PC-9 (cell line): ENCODE measurements at places on chromosomes 16 and 17.
A peak's percentile ranks its signal among the peaks of the same experiment; 100 is the strongest.

GRCh38 chr17:18141210-18141803, 32.8 kb downstream of the MYO15A start:
- no peak overlapping the region for H3K4me3 ChIP-seq
- H3K36me3 ChIP-seq: no peaks in the 10 kb centered on the region
- no peaks in the 10 kb centered on the region for H3K27me3 ChIP-seq
- H3K27ac ChIP-seq: no peak overlapping the region
- peaks cover 5% of the 10 kb centered on the region; the same call in 1 of the 2 replicates for H3K4me1 ChIP-seq

DNA sequence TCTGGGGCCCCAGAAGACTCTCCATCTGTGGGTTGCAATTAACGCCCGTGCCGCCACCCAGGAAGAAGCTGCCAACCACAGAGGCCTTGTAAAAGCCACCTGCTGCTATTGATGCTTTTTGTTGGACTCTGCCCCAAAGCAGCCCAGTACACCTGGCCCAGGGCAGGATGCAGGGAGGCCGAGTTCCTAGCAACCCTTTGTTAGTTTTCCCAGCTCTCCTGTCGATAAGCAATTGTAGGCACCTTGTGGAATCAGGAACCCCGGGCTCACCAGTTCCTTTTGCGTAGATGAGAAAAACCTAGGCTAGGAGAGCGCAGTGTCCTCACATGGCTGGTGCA, 103.3 kb downstream of the ABCC6 start:
- H3K36me3 ChIP-seq: peaks cover 35% of the 10 kb centered on the region
- H3K27me3 ChIP-seq: no peaks in the 10 kb centered on the region
- no peak for DNase-seq

DNA sequence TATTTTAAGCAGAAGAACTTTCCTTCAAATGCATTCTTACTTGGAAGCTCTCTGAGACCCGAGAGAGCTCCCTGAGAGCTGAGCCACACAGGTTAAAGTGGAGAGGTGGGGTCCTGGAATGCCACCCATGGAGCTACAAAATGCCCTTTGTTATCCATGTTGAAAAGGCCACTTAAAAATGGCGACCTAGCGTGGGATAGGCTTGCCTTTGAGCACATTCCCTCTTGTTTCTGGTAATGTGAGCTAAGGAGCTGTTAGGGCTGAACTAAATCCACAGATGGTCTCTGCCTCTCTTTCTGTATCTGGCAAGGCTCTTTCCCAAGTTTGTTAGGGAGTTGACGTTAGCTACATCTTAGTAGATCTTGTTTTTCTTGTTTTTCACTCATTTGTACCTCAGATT, 171.6 kb downstream of the SNX29 start:
- H3K27ac ChIP-seq: no peak overlapping the region
- no peaks in the 10 kb centered on the region for H3K36me3 ChIP-seq
- H3K27me3 ChIP-seq: no peaks in the 10 kb centered on the region
- H3K4me3 ChIP-seq: no peak overlapping the region

DNA sequence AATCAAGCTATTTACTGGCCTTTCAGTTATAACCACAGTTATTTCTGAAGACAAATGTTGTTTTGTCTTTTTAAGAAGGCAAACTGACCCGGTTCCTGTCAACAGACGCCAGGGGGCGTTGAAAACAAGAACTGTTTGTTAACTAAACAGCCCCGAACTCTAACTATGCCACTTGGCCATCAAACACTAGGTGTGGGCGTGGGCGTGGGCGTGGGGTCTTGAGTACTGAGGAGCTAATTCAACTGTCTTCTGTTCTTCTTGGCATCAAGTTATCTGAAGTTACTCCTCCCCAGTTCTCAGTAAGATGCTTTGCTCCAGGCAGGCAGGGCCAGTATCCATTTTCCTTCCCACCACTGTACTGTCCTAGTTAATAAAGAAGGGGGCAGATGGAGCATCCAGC, 63.3 kb upstream of the MTMR4 start:
- no peaks in the 10 kb centered on the region for H3K27me3 ChIP-seq
- no peak overlapping the region for H3K27ac ChIP-seq
- peaks cover 15% of the 10 kb centered on the region for H3K4me1 ChIP-seq

GRCh38 chr16:46897471-46897870, 13.3 kb downstream of the GPT2 start:
- H3K36me3 ChIP-seq: peaks cover 13% of the 10 kb centered on the region; the same call in 1 of the 2 replicates
- no peak overlapping the region for H3K4me3 ChIP-seq
- no peaks in the 10 kb centered on the region for H3K27me3 ChIP-seq
- DNase-seq: no peak
- H3K4me1 ChIP-seq: peaks cover 9% of the 10 kb centered on the region

GRCh38 chr16:84913315-84913714, 93.5 kb downstream of the CRISPLD2 start:
- H3K4me3 ChIP-seq: no peak overlapping the region
- no peak for DNase-seq
- no peaks in the 10 kb centered on the region for H3K36me3 ChIP-seq

DNA sequence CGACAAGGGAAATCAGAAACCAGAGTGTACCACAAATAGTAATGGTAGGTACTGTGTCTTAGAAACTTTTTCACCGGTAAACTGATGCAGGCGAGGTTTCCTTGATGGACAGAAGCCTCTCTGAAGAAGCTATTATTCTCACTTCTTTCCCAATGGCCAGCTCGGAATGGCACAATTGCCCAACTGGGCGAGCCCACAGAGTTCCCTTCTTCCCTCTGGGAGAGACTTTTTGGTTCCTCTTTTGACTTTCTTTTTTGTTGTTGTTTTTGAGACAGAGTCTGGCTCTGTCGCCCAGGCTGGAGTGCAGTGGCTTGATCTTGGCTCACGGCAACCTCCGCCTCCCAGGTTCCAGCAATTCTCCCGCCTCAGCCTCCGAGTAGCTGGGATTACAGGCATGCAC, 16.9 kb downstream of the SLC43A2 start:
- H3K27ac ChIP-seq: no peak overlapping the region
- H3K4me3 ChIP-seq: no peak overlapping the region
- H3K4me1 ChIP-seq: no peaks in the 10 kb centered on the region
- H3K27me3 ChIP-seq: no peaks in the 10 kb centered on the region
- H3K36me3 ChIP-seq: no peaks in the 10 kb centered on the region
- DNase-seq: no peak

DNA sequence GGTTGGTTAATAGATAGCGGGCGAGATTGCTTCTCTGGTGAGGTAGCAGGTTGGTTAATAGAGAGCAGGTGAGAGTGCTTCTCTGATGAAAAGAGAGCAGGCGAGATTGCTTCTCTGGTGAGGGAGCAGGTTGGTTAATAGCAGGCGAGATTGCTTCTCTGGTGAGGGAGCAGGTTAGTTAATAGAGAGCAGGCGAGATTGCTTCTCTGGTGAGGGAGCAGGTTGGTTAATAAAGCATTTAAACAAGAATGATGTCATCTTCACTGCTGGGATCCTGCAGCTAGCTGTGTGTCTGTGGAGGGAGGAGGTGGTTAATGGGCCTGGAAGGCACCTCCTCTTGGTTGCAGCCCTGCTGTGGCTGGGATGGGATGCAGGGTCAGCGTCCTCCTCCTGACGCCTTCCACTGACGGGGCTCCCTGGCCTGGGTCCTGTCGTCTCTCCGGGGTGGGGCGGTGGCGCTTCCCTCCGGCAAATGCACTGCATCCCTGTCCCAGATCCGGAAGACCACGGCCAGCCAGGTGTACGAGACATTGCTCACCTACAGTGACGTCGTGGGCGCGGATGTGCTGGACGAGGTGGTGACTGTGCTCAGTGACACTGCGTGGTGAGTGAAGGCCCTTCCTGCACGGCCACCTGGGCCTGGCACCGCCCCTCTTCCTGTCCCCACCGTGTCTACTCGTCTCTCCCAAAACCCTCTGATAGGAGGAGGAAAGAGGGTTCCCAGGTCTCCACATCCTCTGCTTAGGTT, 99.2 kb upstream of the ZNF750 start:
- no peak overlapping the region for H3K27ac ChIP-seq

- no peaks in the 10 kb centered on the region for H3K27me3 ChIP-seq
- peak overlapping the region; percentile 96 for H3K4me3 ChIP-seq
- H3K36me3 ChIP-seq: peaks cover 20% of the 10 kb centered on the region
- H3K4me1 ChIP-seq: peaks cover 16% of the 10 kb centered on the region
- H3K27ac ChIP-seq: peak overlapping the region; percentile 55
These were observed 1.1 kb upstream of the HAPSTR1 start for GRCh38 chr16:9090101-9090959.

GRCh38 chr16:27624154-27625049, 74.5 kb downstream of the KATNIP start:
- no peak overlapping the region for H3K4me3 ChIP-seq
- H3K36me3 ChIP-seq: peaks cover 6% of the 10 kb centered on the region; the same call in 1 of the 2 replicates
- DNase-seq: no peak
- H3K4me1 ChIP-seq: no peaks in the 10 kb centered on the region
- H3K27ac ChIP-seq: no peak overlapping the region

DNA sequence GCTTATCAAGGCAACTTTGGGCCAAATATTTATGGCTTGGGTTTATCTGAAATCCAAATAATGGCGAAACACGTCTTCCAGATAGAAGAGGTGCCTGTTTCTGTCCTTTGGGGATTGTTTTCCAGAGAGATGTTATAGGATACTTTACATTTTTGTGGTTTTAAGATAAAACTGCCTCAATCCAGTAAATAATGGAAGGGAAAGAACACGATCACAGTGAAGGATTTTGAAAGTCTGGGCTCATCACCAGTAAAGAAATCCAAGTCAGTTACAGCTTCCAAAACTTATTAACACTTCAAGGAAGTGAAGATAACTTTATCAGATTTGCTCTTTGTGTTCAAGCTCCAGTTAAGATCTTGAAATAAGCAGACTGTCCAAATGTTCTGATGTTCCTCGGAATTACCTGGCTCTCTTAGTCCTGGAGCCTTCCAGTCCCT, 30.1 kb downstream of the DNAH2 start:
- H3K36me3 ChIP-seq: no peaks in the 10 kb centered on the region
- DNase-seq: no peak
- H3K4me1 ChIP-seq: peaks cover 58% of the 10 kb centered on the region
- no peaks in the 10 kb centered on the region for H3K27me3 ChIP-seq

GRCh38 chr17:29855686-29856085, 74.3 kb downstream of the SSH2 start:
- no peak overlapping the region for H3K27ac ChIP-seq
- H3K36me3 ChIP-seq: no peaks in the 10 kb centered on the region
- DNase-seq: no peak
- H3K4me1 ChIP-seq: no peaks in the 10 kb centered on the region

GRCh38 chr17:67245694-67246402, 852 bp upstream of the HELZ start:
- no peaks in the 10 kb centered on the region for H3K27me3 ChIP-seq
- H3K4me1 ChIP-seq: peaks cover 27% of the 10 kb centered on the region
- no peaks in the 10 kb centered on the region for H3K36me3 ChIP-seq
- peak overlapping the region; percentile 99 for H3K4me3 ChIP-seq

DNA sequence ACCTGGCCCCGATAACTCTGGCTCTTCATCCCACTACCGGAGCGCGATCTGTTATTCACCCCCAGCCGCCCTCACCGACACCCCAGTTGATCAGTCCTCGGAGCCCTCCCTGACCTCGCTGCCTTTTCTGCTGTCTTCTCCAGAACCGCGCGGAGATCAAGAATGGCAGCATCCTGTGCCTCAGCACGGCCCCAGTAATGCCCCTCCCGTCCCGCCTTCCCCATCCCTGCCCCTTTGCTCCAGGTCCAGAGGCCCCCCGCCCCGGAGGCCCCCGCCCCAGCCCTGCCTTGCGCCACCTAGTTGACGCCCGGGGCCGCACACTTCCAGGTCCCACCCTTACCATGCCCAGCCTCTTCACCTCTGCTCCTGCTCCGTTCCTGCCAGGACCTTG, 872 bp downstream of the ELMO3 start:
- H3K4me1 ChIP-seq: peaks cover 39% of the 10 kb centered on the region
- DNase-seq: peak; percentile 34
- H3K4me3 ChIP-seq: peak overlapping the region; percentile 89
- peaks cover 20% of the 10 kb centered on the region; the same call in 1 of the 2 replicates for H3K36me3 ChIP-seq
